ENCODE measurements at places on chromosomes 6 and 20.

GRCh38 chr6:33904050-33904746 lies 100.4 kb upstream of the MLN start:
- DNase-seq = no peak

DNA sequence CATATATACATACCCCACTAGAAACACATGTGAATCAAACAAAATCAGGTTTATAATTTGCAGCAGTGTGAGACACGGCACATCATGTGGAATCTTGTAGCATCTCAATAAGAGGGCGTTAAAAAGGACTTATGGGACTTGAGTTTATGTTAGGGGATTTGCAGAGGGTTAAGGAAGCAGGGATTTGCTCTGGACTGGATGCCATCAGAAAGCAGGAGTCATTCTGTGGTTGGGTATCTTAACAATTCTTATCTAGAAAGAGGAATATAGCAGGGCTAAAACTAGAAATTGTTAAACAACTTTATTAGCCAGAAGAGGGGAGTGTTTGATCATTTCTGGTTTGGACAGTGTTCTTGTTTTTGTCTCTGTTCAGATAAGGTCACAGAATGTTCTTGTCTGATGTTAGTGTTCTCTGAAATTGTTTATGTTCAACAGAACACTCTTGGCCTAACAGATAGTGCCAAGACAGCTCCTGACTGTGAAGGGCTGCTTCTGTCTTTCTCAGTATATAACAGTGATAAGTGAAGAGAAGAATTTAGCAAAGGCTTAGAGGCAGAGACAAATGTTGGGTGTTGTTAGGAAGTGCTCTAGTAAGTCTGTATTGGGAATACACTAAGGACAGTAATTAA lies 39.2 kb downstream of the LIN28B start:
- no peak for DNase-seq

- no peak for DNase-seq
Observed at GRCh38 chr6:33424855-33425667, 5.2 kb downstream of the SYNGAP1 start.

GRCh38 chr6:14824060-14824459 lies 421.8 kb upstream of the JARID2 start:
- DNase-seq = no peak

- no peak for DNase-seq
Observed at GRCh38 chr6:37699887-37700619, 2.4 kb upstream of the MDGA1 start.

- no peak for DNase-seq
Observed at GRCh38 chr6:168734523-168734922, 293.5 kb downstream of the SMOC2 start.

- DNase-seq = no peak
Observed at GRCh38 chr6:157428427-157429202, 47.6 kb downstream of the ZDHHC14 start.

GRCh38 chr6:105212587-105212986 lies 32.8 kb upstream of the POPDC3 start:
- DNase-seq = no peak

DNA sequence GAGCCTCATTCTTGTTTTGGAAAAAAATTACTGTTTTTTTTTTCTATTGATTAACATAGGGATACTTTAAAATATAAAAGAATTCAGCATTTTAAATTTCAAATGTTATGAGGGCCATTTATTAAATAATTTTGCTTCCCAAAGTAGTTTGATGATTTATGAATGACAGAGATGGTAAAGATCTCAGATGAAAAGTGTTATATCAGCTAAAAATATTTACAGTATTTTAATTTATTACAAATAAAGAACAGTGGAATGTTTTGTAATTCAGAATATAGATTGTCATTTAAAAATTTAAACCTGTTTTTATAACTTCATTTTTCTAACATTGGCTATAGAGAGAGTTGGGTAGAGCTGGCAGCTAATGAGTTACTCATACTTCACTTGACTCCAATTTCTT lies 256.0 kb downstream of the TPBG start:
- DNase-seq = no peak

DNA sequence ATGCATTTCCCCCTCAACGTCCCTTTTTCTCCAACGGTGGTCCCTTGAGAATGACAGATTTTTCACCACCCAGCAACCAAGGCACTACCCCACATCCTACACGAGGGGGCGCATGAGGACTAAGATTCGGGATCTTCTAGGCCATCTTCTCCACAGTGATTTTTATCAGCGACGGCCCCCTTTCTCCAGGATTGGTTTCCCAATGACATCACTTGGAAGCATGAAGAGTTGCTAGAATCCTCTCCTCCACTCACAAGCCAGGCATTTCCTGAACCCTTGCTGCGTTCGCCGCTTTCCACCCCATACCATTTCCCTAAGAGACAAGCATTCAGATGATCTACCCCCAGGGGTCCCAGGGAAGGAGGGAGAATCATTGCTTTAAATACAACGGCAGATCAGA lies 252.0 kb downstream of the HIVEP2 start:
- DNase-seq = peak; percentile 73

- DNase-seq = no peak
Observed at GRCh38 chr20:11716239-11716944, 201.3 kb upstream of the BTBD3 start.

DNA sequence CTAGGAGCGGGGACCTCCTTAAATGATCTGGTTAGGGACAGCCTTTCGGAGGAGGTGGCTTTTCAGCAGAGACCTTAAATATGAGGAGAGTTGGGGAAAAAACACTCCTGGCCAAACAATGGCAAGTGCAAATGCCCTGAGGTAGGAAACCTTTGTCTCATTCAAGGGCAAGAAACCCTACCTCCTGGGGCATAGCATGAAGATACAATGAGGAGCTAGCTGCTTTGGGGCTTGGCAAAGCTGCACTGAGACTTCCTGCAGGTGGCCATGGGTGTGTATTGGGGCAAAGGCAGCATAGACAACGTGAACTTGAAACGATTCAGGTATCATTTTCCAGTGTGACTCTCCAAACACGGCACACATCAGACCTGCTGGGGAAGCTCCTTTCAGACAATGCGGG lies 30.7 kb downstream of the PMEPA1 start:
- no peak for DNase-seq

- no peak for DNase-seq
Observed at GRCh38 chr6:46468403-46469010, 22.7 kb downstream of the RCAN2 start.

- DNase-seq = peak; percentile 15
Observed at GRCh38 chr20:58711266-58712051, 18.9 kb downstream of the NPEPL1 start.

DNA sequence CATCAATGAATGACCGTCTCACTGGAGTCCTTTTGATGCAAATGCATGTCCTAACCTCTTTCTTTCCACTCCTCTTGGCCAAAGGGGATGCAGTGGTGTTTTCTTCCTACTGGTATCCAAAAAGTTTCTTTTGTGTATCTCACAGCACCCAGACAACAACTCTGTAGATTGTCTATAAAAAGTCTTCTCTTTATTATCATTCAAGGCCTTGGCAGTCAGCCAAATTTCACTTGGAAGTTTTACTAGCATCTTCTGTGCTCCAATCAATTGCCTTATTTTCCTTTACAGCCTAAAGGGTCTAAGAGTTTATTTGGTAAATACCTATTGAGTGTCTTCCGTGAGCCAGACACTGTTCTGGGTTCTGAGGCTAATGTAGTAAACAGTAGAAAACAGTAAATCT lies 150.2 kb upstream of the RNF217 start:
- DNase-seq = no peak

All from heart left ventricle (tissue), 16 donors.